Stimulated activated CD4-positive, alpha-beta T cell treated with anti-CD3 and anti-CD28 coated beads, Interleukin-4, amount 100 ng/mL, for 24 hours (primary cell): ENCODE measurements at places on chromosomes 1 and 21.

DNA sequence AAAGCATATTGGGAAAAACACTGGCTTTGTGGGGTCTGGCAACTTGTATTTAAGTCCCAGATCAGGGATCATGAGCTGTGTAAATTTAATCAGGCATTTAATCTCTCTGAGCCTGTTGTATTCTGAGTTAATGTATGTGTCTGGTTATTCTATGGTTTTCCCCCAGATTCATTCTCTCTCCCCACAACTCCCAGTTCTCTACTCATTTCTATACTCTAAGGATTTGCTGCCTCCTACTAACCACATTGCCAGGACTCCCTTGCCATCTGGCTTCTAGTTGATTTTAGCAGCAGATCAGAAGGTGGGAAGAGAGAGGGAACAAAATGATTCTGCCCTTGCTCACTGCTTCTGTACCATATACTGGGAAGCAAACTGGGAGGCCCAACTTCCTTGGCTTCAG is 31.4 kb upstream of the S1PR1 start:
- DNase-seq: no peak

DNA sequence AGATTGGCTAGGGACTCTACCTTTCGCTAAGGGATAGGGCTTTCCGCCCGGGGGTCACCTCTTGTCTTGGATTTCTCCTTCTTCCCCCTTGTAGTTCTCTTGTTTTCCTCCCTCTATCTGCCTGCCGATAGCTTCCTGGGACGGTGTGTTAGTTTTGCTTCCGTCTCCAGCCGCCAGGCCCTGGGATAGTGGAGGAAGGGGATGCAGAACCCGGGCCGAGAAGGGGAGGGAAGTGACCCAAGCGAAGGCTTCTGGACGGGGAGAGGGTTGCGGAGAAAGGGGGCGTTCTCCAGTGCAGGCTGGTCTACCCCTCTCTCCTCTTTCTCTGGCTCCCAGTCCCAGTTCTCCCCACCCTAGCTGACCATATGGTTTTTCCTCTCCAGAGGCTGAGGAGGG is 871 bp downstream of the TUFT1 start:
- DNase-seq: no peak

DNA sequence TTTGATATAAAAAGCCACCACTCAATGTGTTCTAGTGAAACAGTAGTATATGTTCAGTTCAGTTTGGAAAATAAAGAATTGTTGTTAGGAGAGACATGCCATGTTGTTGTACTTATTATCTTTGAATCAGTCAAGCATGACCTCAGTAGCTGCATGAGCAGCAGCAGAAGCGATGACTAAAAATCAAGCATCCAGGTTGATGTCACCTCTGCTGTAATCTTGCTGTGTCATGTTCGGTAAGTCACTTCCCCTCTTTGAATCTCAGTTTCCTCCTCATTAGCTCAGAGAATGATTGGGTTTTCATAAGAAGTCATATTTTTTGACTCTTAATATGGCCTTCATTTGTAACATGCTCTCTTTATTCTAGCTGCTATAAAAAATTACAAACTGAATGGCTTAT is 428.4 kb upstream of the B3GALT2 start:
- peak; percentile 9 for DNase-seq

DNA sequence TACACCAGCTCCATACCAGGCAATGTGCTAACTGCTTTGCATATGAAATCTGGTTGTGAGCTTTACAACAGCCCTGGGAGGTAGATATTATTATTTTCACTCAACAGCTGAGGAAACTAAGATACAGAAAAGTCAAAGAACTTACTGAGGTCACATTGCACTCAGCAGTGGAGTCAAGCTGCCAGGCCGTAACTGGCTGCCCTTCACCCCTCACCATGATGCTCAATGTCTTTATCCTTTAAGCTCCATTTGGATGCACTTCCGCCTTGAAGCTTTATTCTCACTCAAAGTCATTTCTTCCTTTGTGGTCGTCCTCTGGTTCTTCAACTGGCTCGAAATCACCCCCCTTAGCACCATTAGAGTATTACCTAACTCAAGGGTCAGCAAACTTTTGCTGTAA is 81.7 kb upstream of the RALGPS2 start:
- DNase-seq: no peak

- DNase-seq: no peak
Measured at GRCh38 chr1:241138248-241138647, 218.8 kb downstream of the RGS7 start.

DNA sequence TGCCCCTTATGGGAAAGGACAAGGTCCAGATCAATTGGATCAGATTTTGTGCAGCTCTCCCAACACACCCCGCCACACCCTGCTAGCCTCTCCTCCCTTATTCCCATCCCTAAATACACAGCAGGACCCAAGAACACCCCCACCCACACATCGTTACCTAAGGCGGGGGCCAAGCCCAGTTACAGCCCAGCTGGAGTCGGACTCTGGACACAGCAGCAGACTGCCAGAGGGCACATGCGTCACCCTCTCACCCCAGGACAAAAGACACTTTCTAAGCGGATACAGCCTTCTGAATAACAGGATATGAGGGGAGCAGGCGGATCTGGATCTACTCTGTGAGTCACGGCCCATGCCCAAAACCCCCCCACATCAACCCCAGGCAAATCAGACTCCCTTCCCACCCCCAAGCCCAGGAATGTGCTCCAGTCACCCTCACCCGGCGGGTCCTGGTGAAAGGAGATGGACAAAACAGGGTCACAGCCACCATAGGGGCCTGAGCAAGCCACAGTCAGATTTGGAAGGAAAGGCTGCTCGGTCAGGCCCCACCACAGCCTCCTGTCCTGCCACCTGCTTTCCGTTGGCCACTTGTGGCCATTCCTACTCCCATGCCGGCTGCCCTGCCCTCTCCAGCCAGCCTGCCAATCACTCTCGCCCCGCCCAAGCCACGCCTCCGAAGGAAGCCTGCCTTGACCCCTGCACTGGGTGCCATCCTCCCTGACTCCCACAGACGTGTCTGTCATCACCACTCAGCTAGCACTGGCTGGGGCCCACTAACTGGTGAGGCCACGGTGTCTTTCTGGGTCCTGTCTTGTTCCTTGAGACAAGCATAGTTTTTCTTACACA is 4.0 kb downstream of the S100A16 start:
- DNase-seq: no peak

DNA sequence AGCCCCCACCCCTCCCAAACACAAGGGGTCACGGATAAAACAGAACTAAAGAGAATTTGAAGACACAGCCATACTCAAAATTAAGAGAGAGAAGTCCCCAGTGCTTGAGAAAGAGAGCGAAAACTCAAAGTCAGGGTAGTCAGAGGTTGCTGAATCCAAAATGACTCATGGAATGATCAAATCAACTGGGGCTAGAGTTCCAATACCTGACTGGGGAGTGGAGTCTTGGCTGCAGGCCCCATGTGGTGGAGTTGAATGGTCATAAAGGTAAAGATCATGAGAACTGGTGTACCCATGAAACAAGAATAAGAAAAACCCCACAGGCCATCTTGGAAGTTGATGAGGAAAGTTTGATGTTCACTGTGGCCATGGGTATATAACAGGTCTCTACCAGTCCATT is 84.5 kb upstream of the LRRN2 start:
- no peak for DNase-seq

GRCh38 chr21:36209626-36210171 is 53.1 kb downstream of the DOP1B start:
- DNase-seq: peak; percentile 38

- no peak for DNase-seq
Measured at GRCh38 chr1:177798614-177799013, 171.2 kb downstream of the SEC16B start.

GRCh38 chr1:109659145-109659544 is 3.2 kb downstream of the GSTM4 start:
- DNase-seq: no peak

DNA sequence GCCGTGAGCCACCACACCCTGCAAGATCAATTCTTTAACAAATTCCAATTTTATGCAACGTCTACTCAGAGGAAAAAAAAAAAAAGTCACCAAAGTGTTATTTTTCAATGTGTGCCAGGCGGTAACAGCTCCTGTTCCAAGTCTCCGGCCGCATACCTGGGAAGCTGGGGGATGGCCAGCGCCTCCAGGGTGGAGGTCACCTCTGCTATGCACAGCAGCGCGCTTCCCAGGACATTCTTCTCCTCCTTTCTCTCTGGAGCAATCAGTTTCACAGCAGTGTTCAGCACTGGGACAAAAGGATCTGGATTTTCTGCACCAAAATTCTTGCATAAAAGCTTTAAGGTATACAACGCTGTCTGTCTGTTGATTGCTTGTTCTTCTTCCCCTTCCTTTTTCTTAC is 34.3 kb downstream of the LGALS8 start:
- no peak for DNase-seq

DNA sequence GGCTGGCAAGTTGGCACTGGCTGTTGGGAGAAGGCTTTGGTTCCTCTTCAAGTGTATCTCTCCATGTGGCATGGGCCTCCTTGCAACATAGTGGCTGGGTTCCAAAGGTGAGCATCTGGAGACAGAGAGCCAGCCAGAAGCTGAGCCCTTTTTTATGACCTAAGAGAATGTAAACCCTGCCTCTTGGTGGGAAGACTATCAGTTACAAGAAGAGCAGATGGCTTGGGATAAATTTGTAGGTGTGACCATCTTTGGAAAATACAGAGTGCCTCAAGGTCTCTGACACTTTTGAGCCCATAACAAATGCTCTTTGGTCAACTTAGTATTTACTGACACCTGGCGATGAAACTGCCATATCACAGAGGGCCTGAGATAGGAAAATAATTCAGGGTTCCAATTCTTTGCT is 31.4 kb upstream of the PRELP start:
- no peak for DNase-seq

DNA sequence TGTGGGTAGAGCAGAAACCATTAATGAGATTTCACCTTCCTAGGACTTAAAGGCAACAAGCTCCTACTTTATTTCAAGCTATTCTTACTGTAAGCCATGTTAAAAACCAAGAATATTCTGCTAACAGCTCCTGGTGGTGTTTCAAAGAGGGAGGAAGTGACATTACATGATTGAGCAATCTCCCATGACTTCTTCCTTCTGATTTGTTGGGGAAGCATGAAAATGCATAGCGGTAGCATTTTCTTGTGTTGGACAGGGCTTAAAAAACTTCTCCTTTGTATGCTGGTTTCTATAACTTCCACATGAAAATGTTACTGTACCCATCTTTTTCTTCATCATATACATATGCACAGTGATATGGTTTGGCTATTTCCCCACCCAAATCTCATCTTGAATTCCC is 297.0 kb upstream of the SNX7 start:
- DNase-seq: no peak

DNA sequence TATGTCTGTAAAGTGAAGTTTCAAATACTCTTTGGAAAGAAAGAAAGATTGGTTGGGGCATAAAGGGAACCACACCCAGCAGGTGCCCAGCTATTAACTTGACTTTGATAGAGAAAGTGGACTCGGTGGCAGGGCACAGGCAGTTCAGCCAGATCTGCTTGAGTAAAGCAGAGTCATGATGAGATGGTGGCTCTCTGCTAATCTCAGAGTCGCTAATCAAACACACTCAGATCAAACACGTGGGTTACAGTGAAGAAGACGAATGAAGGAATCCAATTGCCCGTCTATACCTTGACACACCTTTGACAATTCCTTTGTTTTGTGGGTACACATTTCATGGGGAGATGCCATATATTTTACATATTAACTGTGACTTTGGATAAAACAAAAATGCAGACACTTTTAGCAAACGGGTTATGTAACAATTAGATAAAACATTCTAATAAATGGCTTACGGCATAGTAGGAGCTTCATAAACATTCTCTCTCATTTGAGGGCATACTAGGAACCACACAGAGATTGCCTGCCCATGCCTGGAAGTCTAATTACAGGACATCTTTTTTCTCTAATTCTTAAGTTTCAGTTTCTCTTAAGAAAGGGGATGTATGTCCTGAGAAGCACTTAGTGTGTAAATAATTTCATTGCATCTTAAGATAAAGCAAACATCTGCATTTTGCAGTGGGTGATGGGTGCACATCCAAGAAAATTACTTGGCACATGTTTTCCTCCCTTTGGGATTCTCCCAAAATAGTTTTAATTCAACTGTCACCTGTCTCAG is 7.2 kb downstream of the CBR1 start:
- DNase-seq: no peak
